ENCODE measurements at places on chromosomes 3 and 15. TPM values are rescaled to one million over a fixed set of nuclear protein-coding genes. Genes with fewer than 3 reads are reported as not detected.
A peak's percentile ranks its signal among the peaks of the same experiment; 100 is the strongest.

Gene SLC22A13
- 0.64 TPM for total RNA-seq

GRCh38 chr3:104909198-104909597 lies 457.5 kb upstream of the ALCAM start:
- no peak overlapping the region for H3K4me3 ChIP-seq
- no peak for DNase-seq
- no peak overlapping the region for H3K27ac ChIP-seq
- no peaks in the 10 kb centered on the region for H3K4me1 ChIP-seq
- no peaks in the 10 kb centered on the region for H3K36me3 ChIP-seq

Gene FANCD2OS
- not detected for total RNA-seq

GRCh38 chr15:40847223-40847961 lies 3.5 kb downstream of the SPINT1 start:
- no peak overlapping the region for H3K27ac ChIP-seq
- no peak overlapping the region for H3K4me3 ChIP-seq
- no peak for DNase-seq
- H3K36me3 ChIP-seq = no peaks in the 10 kb centered on the region

DNA sequence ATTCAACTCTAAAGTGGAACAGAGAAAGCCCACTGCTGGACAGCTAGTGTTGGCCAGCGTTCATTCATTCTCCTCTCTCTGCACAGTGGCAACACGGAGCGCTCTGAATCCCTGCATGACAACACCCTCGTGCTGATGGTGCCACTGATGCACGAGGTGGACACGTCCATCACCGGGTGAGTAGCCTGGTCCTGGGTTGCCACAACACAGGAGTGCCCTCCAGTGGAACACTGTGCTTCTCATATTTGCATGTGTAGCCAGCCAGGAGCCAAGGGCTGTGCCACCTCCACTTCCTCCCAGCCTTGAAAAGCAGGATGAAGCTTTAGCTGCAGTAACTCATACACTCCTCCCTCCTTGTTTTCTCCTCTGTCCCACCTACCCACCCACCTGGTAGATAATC lies 120.0 kb upstream of the CTDSPL start:
- peak; percentile 49 for DNase-seq
- H3K27me3 ChIP-seq = no peaks in the 10 kb centered on the region
- no peak overlapping the region for H3K4me3 ChIP-seq
- H3K36me3 ChIP-seq = peaks cover 3% of the 10 kb centered on the region

DNA sequence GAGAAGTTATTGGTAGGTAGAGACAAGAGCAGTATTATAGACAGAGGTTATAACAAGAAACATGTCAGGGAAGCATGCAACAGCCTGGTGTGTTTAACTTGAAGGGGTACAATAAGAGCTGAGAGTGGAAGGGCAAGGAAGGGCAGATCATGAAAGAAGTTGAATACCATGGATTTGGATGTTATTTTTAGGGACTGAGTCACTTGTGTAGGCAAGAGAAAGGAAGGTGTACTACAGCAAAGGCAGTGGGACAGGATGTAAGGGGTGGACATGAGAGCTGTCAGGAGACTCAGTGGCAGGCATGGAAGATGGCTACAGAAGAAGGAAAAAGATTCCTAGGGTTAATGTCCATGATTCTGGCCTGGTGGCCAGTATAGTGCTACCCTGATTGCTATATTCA lies 66.4 kb downstream of the TFG start:
- no peaks in the 10 kb centered on the region for H3K4me1 ChIP-seq
- H3K27ac ChIP-seq = no peak overlapping the region
- H3K27me3 ChIP-seq = no peaks in the 10 kb centered on the region
- peaks cover 4% of the 10 kb centered on the region for H3K36me3 ChIP-seq
- H3K4me3 ChIP-seq = no peak overlapping the region
- no peak for DNase-seq

Gene CCDC80
- total RNA-seq = 13.1 TPM

Gene CLRN1
- total RNA-seq = not detected

- no peak overlapping the region for H3K4me3 ChIP-seq
- peaks cover 9% of the 10 kb centered on the region for H3K4me1 ChIP-seq
- no peak overlapping the region for H3K27ac ChIP-seq
- DNase-seq = no peak
These were observed 24.1 kb downstream of the ZNF592 start for GRCh38 chr15:84772467-84772866.

Gene ADAMTS7
- total RNA-seq = 1.1 TPM

DNA sequence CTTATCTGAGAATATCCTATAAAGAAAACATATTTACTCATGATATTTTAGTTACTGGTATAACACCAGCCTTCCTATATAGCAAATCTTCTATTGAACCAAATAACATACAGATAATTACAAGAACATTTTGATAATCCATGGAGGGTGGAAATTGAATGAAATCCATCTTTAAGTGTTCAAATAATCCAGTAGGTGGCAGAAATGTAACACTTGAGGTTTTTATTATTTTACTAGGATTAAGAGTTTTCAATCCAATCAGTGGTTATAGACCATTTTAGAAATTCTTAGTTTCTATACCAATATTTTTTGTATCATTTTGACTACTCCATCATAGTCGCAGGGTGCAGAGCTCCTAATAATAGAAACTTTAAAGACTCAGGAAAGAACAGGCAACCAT lies 101.9 kb upstream of the KCNH8 start:
- no peaks in the 10 kb centered on the region for H3K4me1 ChIP-seq
- no peaks in the 10 kb centered on the region for H3K36me3 ChIP-seq
- H3K27ac ChIP-seq = no peak overlapping the region
- no peak for DNase-seq

Gene MYRIP
- 2.8 TPM for total RNA-seq

Gene TGM4
- total RNA-seq = not detected

DNA sequence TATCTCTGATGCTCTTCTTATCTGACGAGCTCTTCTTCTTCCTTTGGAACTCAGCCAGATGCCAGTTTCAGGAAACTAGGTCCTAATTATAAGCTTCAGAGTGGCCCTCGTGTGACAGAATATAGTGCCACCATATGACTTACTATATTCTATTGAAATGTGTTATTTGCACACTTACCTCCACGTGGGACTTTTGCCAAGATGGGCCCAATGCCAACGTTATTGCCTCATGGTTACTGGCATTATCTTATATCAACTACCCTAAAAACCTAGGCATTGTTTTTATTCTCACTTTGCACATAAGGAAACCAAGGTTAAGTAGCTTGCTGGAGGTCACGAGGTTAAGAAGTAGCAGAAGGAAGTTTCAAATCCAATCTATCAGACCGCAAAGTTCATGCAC lies 71.3 kb upstream of the SLCO3A1 start:
- peaks cover 6% of the 10 kb centered on the region for H3K27me3 ChIP-seq
- no peaks in the 10 kb centered on the region for H3K36me3 ChIP-seq
- no peak overlapping the region for H3K4me3 ChIP-seq

- no peaks in the 10 kb centered on the region for H3K4me1 ChIP-seq
- H3K27me3 ChIP-seq = no peaks in the 10 kb centered on the region
- DNase-seq = no peak
These were observed 9.6 kb upstream of the ABTB1 start for GRCh38 chr3:127663151-127663550.

- no peak for DNase-seq
- H3K27me3 ChIP-seq = no peaks in the 10 kb centered on the region
- no peak overlapping the region for H3K27ac ChIP-seq
- peaks cover 4% of the 10 kb centered on the region for H3K36me3 ChIP-seq
- peaks cover 12% of the 10 kb centered on the region for H3K4me1 ChIP-seq
- H3K4me3 ChIP-seq = no peak overlapping the region
These were observed 6.4 kb downstream of the CLN6 start for GRCh38 chr15:68223171-68223570.

- peaks cover 22% of the 10 kb centered on the region for H3K4me1 ChIP-seq
- no peak overlapping the region for H3K4me3 ChIP-seq
- no peaks in the 10 kb centered on the region for H3K27me3 ChIP-seq
- DNase-seq = no peak
These were observed 33.8 kb upstream of the ESYT3 start for GRCh38 chr3:138400651-138401070.

Gene GHRL
- total RNA-seq = 0.88 TPM

- no peak overlapping the region for H3K27ac ChIP-seq
- no peak for DNase-seq
- H3K27me3 ChIP-seq = no peaks in the 10 kb centered on the region
These were observed 198.1 kb downstream of the MBNL1 start for GRCh38 chr3:152466784-152467183.

DNA sequence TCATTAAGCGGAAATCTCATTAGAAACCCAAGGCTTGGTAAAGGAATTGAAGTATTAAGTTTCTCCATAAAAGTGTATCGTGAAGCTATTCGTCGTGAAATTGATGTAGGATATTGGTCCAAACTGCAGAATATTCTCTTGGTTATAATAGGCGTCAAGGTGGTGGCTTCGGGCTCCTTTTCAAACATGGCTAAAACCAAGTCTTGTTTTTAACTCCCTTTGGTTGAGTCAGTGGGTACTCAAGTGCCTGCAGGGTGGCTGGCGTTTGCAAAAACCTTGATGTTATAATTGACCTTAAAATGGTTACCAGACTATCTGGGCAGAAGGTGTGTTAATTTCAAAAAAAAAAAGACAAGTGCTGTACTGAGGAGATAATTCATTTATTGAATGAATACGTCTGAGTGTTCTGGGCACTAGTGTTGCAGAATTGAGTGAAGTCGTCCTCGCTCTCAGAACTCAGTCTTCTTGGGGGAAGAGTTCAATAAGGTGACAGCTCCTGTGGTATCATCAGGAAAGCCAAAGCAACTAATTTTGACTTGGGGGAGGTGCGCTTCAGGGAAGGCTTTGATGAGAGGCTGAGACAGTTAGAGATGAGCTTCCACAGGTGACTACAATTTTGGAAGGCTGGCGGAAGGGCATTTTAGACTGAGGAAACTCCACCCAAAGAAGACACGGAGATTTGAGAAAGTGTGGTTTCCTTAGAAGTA lies 1.5 kb downstream of the UBE2Q2 start:
- H3K36me3 ChIP-seq = no peaks in the 10 kb centered on the region
- DNase-seq = no peak
- no peaks in the 10 kb centered on the region for H3K27me3 ChIP-seq
- peak overlapping the region; percentile 82 for H3K27ac ChIP-seq
- peaks cover 18% of the 10 kb centered on the region for H3K4me1 ChIP-seq

Gene EBLN2
- total RNA-seq = 0.54 TPM

DNA sequence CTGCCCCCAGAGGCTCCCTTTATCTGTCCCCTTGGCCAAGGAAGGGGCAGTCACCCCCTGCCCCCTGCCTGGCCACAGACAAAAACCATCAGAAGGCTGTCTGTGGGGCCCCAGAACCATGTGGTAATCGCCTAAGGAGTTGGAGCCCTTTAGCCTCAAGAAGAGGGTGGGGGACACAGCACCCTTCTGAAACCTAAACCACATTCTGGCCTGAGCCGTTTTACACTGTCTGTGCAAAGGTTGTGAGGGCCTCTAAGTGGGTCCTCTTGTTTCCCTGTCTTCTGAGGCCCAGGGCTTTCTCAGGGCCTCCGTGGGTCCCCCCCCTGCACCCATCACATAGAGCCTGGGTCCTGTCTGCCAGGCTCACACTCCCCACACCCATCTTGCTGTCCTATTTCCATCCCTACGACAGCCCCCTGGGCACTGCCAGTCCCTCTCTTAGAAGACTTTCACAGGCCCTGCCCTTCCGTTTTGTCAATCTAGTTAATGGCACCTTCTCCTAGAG lies 17.9 kb upstream of the RPUSD3 start:
- DNase-seq = no peak
- H3K27me3 ChIP-seq = no peaks in the 10 kb centered on the region
- no peak overlapping the region for H3K4me3 ChIP-seq
- H3K36me3 ChIP-seq = no peaks in the 10 kb centered on the region
- no peaks in the 10 kb centered on the region for H3K4me1 ChIP-seq

Gene ARGFX
- total RNA-seq = not detected

- H3K27ac ChIP-seq = no peak overlapping the region
- peaks cover 42% of the 10 kb centered on the region for H3K4me1 ChIP-seq
These were observed 7.5 kb downstream of the GOLIM4 start for GRCh38 chr3:168088106-168088720.

DNA sequence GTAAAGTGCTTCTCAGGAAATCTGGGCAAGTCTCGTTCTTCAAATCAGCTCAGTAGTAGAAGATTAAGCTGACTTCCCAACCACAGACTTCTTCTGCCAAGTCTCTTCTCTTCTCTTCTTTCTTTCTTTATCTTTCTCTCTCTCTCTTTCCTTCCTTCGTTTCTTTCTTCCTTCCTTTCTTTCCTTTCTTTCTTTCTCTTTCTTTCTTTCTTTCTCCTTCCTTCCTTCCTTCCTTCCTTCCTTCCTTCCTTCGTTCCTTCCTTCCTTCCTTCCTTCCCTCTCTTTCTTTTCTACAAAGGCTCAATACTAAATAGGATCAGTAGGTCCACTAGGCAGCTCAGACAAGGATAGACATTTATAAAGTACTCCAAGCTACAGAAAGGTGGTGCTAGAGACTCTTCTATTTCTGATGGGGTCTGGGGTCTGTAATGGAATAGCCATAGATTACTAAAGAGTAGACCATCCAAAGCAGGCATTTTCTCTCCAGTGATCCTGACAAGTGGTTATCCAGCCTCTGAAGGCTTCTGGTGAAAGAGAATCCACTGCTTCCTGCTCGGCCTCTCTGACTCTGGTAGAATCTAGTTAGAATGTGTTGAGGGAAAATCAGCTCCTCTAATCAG lies 100.8 kb downstream of the TPRG1 start:
- no peaks in the 10 kb centered on the region for H3K36me3 ChIP-seq
- H3K27ac ChIP-seq = peak overlapping the region; percentile 54
- no peak overlapping the region for H3K4me3 ChIP-seq
- DNase-seq = no peak
- H3K27me3 ChIP-seq = no peaks in the 10 kb centered on the region
